ENCODE measurements at places on chromosomes 1 and 21.

- DNase-seq: no peak
Measured at GRCh38 chr1:241323514-241324195, 33.4 kb downstream of the RGS7 start.

- no peak for DNase-seq
Measured at GRCh38 chr1:116254776-116255175, 118.3 kb upstream of the ATP1A1 start.

- DNase-seq: no peak
Measured at GRCh38 chr21:30713766-30714165, 4.8 kb downstream of the KRTAP21-3 start.

GRCh38 chr1:34911465-34911864 lies 18.0 kb downstream of the DLGAP3 start:
- DNase-seq: no peak

DNA sequence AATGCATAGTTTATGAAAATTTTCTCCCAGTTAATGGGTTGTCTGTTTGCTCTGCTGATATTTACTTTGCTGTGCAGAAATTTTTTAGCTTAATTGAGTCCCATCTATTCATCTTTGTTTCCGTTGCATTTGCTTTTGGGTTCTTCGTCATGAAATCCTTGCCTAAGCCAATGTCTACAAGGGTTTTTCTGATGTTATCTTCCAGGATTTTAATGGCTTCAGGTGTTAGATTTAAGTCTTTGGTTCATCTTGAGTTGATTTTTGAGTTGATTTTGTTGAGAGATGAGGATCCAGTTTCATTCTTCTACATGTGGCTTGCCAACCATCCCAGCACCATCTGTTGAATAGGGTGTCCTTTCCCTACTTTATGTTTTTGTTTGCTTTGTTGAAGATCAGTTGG lies 85.2 kb downstream of the DRAM2 start:
- DNase-seq: no peak

- no peak for DNase-seq
Measured at GRCh38 chr1:41365772-41366454, 4.7 kb downstream of the FOXO6 start.

DNA sequence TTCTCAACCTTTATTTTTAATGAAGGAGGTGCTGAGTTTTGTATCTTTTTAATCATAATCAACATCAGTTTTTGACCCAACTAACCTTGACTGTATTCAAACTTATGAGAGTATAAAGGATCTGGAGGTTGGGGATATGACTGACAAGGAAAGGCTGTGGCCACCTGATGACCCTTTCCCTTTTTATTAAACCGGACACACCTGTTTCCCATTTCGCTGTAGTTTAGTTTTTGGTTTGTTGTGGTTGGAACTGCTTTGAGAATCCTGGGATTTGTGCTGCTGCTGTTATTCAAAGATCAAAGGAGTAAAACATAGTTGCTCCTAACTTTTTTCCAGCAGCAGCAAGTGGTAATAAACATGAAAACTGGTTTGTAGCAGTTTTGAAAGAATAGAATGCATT lies 12.4 kb downstream of the PRPF38A start:
- DNase-seq: no peak

GRCh38 chr21:39385299-39386145 lies 36.6 kb upstream of the HMGN1 start:
- DNase-seq: no peak

GRCh38 chr1:160325252-160325651 lies 17.8 kb downstream of the COPA start:
- no peak for DNase-seq

DNA sequence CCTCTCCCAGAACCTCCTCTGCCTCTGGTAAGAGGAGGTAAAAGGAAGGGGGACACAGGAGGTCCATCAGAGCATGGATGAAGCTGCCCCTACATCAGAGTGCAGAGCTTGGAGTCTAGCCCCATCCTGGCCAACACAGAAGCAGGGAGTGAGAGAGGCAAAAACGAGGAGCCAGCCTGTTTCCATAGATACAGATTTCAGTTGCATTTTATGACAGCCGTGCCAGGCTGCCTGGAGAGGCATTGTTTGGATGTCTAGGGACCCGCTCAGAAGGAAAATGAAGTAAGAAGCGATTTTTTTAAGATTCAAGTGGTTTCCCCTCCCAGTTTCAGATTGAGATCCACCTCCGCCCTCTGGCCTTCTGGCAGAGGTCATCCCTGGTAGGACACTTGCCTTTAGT lies 11.5 kb upstream of the GJA8 start:
- DNase-seq: no peak

- no peak for DNase-seq
Measured at GRCh38 chr1:77085109-77085508, 134.1 kb downstream of the PIGK start.

DNA sequence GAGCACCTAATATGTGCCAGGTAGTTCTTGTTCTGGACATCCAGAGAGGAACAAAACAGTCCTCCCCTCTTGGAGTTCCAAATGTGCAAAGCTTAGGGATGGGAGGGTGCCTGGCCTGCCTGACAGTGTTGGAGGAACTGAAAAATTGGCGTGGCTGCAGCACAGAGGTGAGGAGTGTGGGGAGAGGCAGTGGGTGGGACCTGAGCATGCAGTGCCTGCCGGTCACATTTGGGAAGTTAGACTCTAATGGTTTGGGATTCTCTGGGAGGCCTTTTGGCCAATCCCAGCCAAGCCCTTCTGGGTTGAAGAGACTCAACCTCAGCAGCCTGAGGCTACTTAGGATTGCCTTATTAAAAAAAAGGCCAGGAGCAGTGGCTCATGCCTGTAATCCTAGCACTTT lies 2.3 kb upstream of the TCEA3 start:
- DNase-seq: no peak

Data from tibial nerve (tissue), 4 donors.